ENCODE measurements at places on chromosomes 4 and X.

DNA sequence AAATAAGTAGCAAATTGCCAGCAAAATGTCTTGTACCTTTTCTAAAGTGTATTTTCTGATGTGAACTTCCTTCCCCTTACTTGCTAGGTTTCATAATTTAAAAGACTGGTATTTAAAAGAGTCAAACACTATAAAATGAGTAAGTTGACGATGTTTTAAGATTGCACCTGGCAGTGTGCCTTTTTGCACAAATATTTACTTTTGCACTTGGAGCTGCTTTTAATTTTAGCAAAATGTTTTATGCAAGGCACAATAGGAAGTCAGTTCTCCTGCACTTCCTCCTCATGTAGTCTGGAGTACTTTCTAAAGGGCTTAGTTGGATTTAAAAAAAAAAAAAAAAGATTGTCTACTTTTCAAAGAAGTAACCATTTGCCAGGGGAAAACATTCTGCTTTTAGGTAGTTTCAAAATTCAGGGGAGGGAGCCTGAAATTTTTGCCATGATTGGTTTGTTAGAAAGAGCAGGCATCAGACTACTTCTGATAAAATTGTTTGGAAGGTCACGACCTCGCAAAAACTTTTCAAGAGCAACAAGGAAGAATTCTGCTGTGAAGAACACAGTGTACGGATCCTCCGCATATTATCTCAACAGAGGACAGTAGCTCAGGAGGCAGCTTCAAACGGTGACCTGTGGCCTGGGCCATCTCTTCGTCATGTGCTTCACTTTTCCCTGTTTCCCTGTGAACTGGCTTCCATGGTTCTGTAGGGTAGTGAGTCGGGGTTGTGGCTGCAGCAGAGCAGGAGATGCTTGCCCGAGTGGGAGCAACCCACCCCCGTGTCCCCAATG lies 66.1 kb downstream of the CDS1 start:
- DNase-seq = no peak

GRCh38 chr4:19329631-19330030 lies 922.1 kb upstream of the SLIT2 start:
- no peak for DNase-seq

DNA sequence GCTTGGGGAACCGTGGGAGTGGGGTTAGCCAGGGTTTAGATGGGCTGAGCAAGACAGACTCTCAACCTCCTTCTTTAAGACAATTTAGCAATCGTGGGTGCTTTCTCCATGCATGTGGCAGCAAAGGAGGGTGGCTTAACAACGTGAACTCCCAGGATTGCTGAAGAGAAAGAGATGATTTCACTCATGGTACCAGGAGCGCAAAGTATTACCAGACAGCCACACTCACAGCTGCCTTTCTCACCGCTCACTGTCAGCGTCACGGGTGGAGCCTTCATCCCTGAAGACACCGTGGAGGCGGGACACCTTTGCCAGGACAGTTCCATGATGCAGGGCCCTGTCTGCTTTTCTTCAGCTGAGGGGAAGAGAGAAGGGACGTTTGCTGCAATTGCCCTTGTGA lies 212.5 kb upstream of the PSAPL1 start:
- DNase-seq = no peak

- no peak for DNase-seq
Measured at GRCh38 chr4:142267101-142267500, 579.0 kb downstream of the INPP4B start.

DNA sequence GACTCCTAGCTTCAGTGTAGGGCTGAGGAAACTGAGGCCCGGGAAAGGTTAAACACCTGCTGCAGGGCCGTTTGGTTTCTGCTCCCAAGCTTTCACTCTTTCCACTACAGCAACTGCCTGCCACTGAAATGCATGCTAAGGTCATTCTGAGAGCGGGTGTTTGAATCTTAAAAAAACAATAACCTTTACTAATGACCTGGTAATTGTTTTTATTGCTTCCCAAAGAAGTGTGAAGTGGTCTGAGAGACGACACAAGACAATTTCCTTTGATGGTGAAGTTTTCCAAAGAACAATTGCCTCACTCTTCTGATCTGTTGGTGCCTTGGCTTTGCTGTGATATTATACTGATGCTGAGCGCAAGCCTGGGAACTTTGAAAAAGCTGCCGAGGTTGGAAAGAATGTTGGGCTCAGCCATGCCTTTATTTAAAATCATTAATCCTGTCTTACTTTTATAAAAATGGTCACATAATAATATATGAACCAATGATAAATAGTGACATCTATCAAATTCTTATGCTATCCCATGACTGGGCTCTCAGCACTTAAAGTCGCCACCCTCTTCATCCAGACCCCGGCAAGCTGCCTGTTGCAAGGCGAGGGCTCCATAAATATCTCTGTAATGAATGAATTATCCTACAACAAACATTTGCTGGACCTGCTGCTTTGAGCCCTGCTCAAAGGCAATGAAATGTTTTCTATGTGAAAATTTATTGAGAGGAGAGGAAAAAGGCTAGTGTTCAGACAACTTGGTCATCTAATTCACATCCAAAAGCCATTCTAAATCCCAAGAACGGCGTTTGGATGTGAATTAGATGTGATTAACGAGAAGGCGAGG lies 67.8 kb upstream of the SOD3 start:
- DNase-seq = no peak

DNA sequence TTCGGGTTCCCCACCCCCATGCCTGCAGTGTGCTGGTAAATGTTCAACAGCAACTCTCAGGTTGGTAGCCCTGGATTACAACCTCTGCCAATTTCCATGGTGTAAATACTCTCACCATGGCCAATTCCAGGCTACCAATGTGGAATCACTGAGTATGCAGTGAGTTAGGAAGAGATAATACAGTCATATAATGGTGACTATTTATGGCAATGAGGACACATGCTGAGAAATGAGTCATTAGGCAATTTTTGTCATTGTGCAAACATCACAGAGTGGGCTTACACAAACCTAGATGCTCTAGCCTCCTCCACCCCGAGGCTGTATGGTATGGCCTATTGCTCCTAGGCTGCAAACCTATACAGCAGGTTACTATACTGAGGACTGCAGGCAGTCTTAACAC lies 4.6 kb upstream of the CLDN24 start:
- no peak for DNase-seq
